Fibroblast of skin of back (primary cell): ENCODE measurements at places on chromosomes 4 and X.
A peak's percentile ranks its signal among the peaks of the same experiment; 100 is the strongest.

DNA sequence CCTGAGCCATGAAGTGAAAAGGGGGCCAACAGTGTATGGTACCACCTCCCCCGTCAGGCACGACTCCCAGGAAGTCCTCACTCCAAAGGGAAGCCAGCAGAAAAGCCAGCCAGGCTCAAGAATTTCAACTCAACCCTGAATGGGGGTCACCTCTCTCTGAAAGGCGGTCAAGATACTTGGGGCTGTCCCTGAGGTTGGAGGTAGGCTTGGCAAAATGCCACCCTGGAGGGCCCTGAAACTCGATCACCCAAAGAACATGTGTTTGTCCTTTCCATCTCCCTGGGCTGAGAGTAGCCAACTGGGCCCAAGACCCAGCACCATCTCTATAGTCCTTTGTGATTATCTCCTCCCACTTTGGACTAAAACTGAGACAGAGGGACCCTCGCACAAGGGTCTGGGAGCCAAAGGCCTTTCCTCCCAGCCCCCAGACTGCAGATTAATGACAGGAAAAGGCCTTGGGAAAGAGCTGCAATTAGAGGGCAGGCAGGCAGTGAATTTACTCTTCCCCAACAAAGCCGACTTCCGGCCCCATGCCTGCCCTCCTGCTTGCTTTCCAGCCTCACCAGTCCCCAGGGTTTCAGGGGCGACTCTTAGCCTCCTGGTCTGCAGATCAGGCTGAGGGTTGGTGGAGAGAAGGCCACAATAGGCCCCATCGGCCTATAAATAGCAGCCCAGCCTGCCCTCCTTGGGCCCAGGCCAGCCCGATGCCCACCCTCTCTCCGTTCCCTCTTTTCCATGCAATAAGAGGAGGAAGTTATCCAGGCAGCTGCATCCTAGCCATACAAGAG, 5.6 kb downstream of the SASH3 start:
- DNase-seq, result no peak

- no peak for DNase-seq
Observed at GRCh38 chr4:4843635-4844291, 15.7 kb upstream of the MSX1 start.

DNA sequence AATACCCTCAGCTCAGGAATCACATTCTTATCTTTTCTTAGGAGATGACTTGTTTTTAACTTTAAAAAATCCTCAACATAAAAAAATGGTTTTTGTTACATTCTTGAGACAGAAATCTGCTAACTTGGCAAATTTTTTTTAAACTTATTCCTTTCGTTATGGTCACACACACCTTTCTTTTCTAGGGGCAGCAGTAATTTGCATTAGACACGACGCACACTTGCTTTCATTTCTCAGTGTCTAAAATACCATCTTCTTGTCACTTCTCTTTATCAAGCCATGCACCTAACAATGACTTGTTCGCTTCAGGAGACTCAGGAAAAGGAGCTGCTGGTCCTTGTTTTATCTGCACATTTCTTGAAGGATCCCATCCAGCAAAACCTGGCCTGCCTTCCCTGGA, 112.6 kb upstream of the TBL1X start:
- no peak for DNase-seq

DNA sequence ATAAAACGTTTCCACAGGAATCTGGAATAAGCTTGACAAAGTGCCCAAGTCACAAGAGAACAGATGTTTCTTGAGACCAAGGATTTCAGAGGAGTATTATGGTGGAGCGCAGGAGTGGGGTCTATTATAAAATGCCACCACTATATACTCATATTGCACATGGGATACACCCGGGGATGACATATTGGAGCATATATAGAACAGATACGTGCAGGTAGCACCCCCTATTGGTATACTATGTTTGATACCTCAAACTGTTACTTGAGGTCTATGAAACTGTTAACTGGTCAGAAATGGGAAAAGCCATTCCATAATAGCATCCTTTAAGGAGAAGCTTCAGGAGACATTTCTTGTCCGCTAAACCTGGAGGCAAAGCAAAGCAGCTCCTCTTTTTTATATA, 86.0 kb downstream of the PCYT1B start:
- DNase-seq, result peak; percentile 5

GRCh38 chr4:149466446-149466845, 349.2 kb downstream of the IQCM start:
- no peak for DNase-seq

DNA sequence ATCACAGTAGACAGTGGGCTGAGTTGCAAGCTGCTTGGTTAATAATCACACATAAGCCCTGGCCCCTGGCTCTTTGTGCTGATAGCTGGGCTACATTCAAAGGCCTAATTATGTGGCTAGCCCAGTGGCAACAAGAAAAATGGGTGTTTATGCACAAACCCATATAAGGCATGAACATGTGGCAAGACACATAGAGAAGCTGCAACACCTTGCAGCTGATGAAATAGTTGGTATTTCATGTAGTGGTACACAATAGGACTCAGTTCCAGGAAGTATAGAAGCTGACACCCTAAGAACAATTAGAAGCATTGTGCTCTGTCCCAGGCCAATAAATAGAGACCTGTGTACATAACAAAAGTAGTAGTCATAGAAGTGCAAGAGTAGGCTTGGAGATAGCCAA, 14.6 kb upstream of the ZNF630 start:
- no peak for DNase-seq

DNA sequence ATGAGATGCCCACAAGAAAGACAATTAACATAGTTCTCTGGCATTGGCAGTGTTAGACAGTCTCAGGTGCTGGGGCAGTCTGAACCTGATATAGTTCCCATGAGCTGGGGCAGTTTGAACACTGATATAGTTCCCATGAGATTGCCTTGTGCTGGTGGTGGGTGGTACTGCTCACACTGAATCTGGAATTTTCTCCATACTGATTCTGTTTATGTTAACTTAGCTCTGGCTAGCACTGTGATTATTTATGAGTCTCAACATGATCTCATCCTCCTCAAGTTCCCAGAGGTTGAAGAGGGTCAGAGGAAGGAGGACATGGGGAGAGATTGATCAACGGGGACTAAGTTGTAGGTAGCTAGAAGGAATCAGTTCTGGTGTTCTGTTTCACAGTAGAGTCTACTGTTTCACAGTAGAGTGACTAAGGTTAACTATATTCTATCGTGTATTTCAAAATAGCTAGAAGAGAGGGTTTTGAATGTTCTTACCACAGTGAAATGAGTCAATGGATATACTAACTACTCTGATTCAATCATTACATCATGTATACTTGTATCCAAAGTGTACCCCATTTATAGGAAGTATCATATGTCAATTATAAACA, 379.9 kb downstream of the ADAM29 start:
- DNase-seq, result peak; percentile 19

DNA sequence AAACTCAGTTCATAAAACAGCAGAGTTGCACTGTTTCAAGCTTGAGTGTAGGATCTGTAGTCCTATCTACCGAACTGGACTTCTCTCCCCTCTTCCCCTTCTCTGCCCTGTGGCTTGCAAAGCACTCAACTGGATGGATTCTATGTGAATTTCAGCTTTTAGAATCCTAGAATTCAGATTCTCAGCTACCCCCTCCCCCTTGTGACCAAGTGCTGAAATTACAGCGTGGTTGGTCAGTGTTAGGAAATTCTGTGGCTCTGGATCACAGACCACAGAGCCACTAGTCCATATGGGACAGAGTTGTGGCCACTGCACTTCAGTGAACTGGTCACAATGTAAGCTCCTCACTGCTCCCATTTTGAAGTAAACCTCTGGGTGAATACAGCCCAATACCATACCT, 64.6 kb upstream of the TRPC5 start:
- DNase-seq, result peak; percentile 0

DNA sequence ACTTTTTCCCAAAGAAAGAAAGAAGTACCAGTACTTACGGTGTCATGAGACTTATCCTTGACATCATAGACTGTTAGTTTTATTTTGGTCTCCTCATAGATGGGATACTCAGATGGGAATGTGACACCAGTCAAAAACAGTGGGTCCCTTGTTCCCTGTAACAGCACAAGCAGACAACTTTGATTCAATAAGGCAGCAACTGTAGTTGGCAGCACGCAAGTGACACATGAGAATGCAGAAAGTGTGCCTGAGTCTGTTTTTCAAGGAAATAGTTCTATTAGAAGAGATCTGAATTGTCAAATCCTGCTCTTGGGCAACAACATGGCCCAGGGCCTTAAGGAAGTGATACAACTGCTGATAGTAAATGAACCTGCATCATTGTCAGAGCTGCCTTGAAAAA, 443.2 kb downstream of the INPP4B start:
- peak; percentile 18 for DNase-seq

- no peak for DNase-seq
Observed at GRCh38 chr4:46316215-46316614, 73.7 kb downstream of the GABRA2 start.

- DNase-seq, result no peak
Observed at GRCh38 chr4:67546004-67546356, 677 bp upstream of the CENPC start.

- DNase-seq, result no peak
Observed at GRCh38 chr4:119093042-119093827, 42.4 kb upstream of the MYOZ2 start.

GRCh38 chr4:168637872-168638756, 141.3 kb downstream of the PALLD start:
- no peak for DNase-seq

- no peak for DNase-seq
Observed at GRCh38 chr4:3344104-3344503, 51.3 kb downstream of the RGS12 start.

- DNase-seq, result no peak
Observed at GRCh38 chr4:100833906-100834305, 316.1 kb upstream of the EMCN start.

DNA sequence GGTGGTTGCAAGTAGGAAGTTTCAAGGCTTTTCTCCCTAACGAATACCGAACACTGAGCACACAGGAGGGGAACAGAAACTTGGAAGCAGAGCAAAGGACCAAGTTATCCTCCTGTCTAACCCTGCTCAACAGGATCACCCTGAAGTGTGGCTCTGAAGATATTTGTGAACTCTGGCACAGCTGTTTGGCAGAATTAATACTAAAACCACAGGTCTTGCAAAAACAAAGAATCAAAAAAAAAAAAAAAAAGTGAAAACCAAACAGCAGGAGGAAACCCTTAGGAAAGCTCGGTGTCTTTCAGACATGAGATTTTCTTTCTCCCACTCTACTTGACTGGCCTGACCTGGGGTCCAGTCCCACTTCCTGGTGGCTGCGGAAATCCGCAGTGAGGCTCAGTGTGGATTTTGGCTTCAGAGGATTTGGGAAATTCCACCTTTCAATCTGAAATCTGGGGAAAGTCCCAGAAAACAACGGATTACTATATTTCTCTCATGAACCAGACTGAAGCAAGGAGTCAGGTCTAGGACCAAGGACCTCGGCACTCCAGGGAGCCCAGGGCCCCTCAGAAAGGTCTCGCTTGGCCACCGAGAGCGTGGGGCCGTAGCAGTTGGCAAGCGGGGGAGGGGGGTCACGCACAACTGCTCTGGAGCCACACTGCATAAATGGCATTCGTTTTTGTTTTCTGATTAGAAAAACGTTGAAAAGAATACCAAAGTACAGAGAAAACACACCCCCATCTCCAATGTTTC, 867 bp downstream of the TIFA start:
- DNase-seq, result peak; percentile 8
